ENCODE measurements at places on chromosomes 13 and 19.

DNA sequence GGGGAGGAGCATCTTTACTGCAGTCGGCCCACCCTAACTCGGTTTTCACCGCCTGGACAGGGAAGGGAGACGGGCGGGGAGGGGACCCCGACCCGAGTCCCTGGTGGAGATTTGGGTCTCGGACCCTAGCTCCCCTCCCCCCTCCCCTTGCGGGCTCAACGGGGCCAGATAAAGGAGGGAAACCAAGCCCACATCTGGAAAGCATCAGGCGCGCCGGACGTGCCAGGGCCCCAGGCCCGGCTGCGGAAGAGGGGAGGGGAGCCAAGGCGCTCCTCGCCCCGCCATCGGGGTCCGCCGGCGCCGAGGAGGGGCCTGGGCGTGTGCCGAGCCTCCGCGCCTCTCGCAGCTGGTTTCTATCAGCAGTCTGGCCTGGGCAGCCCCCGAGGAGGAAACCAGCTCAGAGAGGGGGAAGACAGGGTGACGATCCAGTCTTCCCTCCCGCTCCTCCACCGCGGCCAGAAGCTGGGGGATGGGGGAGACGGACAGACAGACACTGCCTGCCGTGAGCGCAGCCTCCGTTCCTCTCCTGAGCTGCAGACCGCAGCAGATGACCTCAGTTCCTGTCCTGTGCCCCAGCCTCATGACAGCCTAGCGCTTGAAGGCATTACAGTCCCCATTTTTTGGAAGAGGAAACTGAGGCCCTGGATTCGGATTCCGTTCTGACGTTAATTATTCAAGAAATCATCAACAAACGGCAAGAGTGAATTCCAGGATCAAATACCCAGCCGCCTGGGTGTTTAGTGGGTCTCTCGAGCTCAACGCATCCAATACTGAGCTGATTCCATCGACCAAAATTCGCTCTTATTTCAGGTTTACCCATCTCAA lies 3.6 kb upstream of the GNG8 start:
- no peak for DNase-seq

- DNase-seq, result no peak
These were observed 13.4 kb downstream of the TECR start for GRCh38 chr19:14542711-14543328.

- DNase-seq, result no peak
These were observed 8.4 kb downstream of the PCDH9 start for GRCh38 chr13:67221630-67222226.

DNA sequence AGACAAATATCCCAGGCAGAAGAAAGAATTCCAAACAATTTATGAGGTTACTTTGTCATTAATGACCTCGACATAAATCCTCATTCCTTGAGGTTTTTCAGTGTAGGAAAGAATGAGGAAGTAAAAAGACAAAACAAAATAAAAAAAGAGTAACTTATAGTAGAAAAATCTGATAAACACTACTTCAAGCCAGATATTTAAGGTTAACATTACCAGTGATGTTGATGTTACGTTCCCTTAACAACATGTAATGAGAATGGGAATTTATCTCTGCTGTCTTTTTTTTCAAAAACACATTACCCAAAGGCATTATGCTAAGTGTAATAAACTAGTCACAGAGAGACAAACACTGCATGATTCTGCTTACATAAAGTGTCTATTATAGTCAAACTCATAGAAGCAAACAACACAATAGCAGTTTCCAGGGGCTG lies 935.1 kb downstream of the SLITRK1 start:
- no peak for DNase-seq

DNA sequence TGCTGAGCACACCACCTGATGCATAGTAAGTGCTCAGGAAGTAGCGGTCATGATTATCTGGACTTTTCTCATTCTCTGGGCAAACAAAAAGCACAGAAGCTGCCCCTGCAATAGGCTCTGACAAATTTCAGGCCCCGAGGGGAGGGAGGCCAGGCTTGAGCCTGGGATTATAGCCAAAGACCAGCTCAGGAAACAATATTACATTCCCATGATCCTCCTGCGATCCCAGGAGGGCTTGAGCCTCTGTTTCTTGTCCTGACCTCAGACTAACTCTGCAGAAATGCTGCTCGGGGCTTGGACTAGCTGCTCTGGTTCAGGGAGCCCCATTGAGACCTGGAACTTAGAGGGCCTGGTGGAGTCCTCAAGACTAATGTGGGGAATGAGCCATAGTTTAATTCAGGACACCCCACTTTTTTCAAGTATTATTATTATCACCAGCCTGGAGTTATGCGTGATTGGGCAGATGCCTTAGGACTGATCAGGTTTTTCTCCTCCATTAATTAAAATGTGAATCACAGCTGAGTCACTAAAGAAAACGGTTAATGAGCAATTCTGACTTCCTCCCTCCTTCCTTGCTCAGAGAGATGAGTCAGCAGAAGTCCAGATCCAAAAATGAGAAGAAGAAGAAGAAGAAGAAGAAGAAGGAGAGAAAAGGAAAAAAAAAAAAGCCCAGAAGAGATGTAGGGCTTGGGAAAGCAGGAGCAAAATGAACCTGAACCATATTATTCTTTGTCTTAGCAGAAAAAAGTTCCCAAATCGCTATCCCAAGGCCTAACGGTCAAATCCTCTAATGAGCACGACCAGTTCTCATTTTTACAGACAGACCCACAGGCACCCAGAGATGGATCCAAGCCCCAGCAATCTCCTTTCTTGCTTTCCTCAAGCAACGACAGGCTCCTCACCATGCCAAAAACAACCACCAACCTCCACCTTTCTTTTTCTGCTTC lies 107.2 kb downstream of the CACNA1A start:
- DNase-seq, result no peak

DNA sequence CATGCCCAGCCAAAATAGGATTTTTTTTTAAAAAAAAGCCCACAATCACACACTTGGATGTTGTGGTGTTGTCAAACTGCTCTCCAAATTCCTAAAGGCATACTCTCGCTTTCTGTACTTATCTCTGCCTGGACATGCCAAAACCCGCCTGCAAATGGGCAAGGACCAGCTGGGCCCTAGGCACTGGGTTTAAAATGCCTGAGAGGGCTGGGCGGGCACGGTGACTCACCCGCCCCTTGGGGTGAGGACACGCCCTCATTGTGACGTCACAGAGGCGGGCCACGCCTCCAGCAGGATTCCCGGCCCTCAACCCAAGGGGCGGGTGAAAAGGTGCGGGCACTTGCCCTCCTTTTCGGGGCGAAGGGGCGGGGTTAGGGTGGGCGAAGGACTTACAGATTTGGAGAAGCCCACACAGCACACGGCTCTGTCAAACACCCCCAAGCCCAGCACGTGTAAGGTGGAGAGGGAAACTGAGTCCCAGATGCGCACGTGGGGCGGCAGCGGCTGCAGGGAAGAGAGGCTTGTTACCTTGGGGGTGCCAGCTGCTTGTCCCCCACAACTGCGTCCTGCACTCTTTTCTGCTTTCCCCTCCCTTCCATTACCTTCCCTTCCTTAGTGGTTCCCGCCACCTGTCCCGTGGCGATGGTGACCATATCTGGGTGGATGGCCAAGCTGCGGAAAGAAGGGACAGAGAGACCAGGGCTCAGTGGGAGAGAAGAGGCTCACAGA lies 6.6 kb downstream of the EML2 start:
- no peak for DNase-seq

DNA sequence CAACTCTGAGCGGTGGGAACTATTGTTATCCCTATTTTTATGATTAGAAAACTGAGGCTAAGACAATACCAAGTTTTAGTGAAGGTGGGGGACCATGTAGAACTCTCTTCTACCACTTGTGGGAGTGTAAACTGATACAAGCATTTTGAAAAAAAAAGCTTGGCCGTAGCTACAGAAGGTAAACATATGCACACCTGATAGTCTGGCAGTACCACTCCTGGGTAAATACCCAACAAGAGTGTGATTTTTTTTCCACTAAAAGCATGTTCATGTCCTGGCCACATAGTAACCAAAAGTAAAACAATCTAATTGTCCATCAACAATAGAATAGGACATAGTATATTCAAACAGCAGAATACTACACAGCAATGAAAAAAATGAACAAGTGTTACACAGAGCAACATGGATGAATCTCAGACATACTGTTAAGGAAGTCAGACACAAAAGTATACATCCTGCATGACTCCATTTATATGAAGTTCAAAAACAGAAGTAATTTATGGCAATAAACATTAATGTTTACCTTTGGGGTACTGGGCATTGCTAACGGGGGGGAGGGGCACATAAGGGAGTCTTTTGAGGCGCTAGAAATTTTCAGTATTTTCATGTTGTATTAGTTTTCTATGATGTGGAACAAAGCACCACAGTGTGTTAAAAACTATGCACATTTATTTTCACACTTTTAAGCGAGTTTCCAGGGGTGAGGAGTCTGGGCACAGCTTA lies 6.4 kb upstream of the SPATA13 start:
- no peak for DNase-seq

DNA sequence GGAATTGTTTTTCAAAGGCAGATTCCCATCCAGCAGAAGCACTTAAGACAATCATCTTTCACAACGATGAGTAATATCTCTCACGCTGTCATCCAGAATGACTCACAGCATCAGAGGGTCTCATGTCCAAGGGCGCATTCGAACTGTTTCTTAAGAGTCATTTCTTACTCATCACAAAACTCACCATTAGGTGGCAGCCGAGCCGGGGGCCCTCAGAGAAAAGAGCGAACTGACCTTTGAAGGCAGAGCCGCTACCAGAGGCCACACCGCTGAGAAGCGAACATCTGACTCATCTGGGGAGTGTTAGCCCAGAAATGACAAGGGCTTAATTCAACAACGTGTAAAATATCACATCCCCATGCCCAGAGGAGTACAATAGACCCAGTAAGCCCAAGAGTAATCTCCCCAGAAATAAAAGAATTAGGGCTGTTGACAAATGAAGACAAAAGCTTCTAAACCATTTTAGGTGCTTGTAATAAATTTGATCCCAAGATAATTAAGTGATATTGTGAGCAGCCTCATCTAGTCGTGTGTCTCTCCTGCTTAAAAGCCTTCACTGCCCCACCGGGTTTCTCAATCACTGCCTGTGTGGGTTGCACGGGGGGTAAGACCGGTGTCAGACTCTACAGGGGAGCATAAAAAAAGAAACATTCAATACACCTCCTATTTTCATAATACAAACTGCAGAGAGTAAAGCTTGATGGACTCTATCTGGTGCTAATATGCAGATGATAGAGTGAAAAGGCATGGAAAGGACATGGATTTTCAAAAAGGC lies 96.2 kb downstream of the CYSLTR2 start:
- DNase-seq, result no peak

Measured in thymus (tissue), 14 donors.